ENCODE measurements at places on chromosomes 4 and X.
A peak's percentile ranks its signal among the peaks of the same experiment; 100 is the strongest.

DNA sequence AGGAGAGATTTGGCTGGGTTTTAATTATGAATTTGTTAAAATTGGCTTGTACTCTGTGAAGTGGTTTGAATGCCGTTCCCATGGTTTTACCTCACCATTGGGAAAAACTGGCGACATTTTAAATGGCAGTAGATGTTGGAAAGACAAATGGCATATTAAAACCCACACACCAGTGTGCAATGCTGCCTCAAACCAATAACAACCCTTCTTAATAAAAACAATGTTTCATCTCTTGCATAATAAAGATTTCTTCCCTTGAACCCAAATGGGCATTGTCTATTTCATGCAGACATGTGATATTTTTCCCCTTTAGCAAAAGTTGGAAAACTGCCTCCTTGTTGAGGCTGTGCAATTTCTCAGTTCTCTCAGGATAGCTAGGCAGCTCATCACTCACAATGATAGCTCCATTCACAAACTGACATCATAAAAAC, 33.7 kb downstream of the GABRB1 start:
- no peak for DNase-seq

DNA sequence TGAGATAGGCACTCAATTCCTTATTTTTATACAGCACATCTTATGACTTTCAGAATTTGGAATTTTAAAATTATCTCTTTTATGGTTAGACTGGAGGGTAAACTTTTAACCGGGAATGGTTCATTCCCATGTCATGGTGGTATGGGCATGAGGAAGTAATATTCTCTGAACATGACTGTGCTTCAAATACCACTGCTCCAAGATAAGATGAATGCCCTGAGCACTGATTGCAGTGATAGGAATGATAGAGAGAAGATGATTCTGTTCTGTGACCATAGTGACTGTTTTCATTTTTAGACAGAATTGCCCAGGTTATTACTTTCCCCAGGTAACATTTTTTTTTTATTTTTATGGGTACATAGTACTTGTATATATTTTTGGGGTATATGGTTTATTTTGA, 187.4 kb downstream of the ATOH1 start:
- DNase-seq: no peak

DNA sequence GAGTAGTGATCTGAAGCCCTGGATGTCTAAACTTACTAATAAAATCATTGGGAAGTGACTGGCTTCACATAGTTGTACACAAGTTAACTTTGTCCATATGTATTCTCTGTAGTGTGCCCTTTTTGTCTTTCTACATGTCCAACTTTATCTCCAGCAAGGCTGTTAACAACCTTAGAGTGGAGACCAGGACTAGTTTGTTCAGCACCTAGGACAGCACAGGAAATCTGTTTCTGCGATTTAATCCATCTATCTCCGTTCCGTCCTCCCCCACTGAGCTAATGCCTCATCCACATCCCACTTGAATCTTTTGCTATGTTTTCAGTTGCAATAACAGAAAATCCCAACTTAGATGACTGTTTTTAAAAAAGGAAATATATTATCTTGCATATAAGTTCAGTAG, 3.4 kb upstream of the ARR3 start:
- no peak for DNase-seq

DNA sequence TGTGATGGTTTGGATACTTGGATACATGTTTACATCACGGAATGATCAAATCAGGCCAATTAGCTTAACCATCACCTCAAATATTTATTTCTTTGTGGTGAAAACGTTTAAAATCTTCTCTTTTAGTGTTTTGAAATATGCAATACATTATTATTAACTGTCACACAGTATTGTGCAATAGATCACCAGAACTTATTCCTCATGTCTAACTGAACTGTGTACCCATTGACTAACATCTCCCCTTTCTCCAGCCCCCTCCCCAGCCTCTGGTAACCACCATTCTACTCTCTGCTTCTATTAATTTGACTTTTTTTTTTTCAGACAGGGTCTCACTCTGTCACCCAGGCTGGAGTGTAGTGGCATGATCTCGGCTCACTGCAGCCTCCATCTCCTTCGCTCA, 471.9 kb downstream of the BCOR start:
- no peak for DNase-seq

DNA sequence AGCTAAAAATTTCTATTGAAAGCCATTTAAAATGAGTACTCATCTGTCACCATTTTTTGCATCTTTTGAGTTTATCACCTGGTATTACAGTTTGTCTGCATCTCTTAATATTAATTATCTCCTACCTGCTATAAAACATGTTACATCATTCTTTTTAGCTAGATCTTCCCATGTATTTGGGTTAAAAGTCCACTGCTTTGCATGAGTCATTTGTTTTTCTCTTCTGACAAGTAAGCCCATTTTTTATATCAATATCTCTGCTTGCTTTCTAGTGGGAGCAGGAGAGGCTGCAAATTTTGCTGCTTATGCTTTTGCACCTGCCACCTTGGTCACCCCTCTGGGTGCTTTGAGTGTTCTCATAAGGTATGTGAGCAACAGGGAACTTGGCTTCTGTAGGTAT, 16.1 kb downstream of the NIPAL1 start:
- DNase-seq: no peak

- peak; percentile 21 for DNase-seq
Observed at GRCh38 chr4:113094802-113095201, 45.3 kb downstream of the ANK2 start.

DNA sequence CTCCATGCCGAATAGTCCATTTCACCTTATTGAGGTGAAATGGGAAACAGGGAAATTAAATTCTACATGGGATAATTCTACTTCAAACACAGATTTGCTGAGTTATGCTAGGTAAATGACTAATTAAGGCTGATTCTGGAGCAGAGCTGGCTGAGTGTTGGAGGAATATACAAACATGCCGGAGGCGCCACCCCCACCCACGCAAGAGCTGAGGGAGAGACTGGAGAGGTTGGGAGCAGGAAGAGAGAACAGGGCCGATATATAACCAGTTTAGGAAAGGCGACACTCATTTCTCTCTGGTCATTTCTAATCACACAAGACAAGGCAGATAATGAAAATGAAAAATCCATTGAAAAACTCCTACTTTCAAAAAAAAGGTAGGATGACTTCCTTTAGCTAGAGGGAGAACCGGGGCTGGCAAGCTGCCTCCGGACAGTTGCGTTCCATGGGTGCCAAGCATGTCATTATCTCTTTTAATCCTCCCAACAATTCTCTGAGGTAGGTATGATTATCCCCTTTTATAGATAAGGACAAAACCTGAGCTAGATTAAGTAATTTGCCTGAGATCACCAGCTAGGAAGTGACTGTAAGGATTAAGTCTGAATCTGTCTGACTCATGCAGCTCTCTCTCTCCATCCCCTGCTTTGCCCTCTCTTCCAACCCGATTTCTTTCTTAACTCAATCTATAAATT, 27.6 kb upstream of the CFAP299 start:
- DNase-seq: peak; percentile 78

DNA sequence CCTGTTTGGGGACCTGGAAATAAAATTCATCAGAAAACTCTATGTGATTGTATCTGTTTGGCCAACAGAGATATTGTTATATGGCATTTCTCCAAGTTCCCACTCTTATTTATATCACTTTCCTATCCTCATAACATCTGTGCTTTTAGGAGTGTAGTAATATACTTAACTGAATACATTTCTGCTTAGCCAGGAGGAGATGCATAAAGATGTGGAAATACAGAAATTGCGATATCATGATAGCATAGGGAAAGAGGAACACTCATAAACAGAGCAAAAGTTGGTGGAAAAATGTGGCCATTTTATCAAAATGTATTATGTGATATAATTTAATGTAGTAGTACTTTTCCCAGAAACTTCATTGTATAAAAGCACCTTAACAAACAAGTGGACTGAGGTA, 46.1 kb upstream of the TSPAN7 start:
- DNase-seq: no peak

GRCh38 chr4:79272761-79273160, 53.1 kb downstream of the NAA11 start:
- no peak for DNase-seq

GRCh38 chr4:94160774-94161173, 46.9 kb upstream of the SMARCAD1 start:
- no peak for DNase-seq

DNA sequence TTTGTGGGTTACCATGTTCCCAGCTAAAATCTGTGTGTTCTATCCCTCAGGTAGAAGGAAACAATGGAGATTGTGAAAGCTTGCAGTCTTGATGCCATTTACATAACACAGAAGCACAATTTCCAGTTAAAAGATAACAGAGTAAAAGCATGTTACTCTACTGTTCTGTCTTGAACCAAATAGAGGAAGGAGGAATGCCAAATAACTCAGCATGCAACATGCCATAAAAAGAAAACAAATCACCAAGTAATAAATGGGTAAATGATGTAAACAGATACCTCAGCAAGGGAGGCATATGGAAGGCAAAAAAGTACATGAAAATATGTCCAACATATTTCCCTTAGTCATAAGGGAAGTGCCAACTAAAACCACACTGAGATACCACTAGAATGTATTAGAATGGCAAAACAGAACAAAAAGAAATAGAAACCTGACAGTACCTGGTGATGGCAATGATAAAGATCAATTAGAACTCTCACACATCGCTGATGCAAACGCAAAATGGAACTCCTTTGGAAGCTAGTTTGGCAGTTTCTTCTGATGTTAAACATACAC, 502.6 kb upstream of the HS3ST1 start:
- DNase-seq: no peak

- DNase-seq: peak; percentile 20
Observed at GRCh38 chr4:41963105-41963504, 18.5 kb upstream of the DCAF4L1 start.

DNA sequence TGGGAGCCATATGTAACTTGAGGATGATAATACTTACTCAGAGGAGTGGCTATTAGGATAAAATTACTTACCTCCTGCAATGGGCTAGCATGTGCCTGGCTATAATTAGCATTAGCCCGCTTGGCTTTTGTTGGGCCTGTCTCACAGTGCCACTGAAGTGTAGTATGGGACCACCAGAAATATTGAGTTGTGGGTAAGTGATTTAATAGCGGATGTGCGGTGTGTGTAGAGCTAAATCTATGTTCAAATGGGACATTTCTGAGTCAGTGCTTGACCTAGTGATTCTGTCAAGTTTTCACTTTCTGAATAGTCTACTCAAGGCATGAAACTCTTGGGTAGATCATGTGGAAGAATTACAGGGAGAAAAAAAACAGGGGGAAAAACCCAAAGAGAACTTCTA, 3.5 kb upstream of the CLNK start:
- no peak for DNase-seq

- peak; percentile 81 for DNase-seq
Observed at GRCh38 chr4:85498068-85498733, 23.3 kb downstream of the ARHGAP24 start.

DNA sequence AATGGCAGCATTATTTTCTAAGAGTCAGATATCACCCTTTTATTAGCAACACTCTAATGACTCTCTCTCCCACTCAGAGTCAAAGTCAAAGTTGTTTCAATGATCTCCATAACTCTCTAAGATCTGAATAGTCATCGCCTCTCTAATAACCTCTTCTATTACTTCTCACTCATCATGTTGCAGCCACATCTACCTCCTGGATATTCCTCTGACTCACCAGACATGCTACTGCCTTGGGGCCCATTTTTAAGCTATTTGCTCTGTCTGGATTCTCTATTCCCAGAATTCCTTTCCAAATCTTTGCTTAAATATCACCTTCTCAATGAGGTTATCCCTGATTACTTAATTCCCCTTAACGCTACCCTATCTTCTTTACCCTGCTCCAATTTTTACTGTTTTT, 391.8 kb upstream of the MAGEB16 start:
- DNase-seq: no peak

GRCh38 chr4:88879991-88880390, 177.0 kb downstream of the FAM13A start:
- no peak for DNase-seq

DNA sequence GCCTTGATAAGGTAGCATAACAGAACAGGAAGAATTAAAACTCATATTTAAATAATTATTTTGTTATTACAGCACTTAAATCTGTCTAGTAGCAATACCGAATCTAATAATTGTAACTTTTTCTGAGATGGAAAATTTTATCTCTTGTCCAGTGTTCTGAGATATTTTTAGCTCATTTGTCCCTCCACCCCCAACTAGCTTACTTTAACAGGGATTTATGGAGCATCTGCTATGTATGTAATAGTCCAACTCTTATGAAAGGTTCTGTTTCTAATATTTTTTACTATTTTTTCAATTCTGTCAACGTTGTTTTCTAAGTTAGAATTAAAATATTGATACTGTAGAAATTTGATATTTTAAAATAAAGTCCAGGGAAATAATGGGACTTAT, 38.2 kb upstream of the NUDT6 start:
- no peak for DNase-seq

DNA sequence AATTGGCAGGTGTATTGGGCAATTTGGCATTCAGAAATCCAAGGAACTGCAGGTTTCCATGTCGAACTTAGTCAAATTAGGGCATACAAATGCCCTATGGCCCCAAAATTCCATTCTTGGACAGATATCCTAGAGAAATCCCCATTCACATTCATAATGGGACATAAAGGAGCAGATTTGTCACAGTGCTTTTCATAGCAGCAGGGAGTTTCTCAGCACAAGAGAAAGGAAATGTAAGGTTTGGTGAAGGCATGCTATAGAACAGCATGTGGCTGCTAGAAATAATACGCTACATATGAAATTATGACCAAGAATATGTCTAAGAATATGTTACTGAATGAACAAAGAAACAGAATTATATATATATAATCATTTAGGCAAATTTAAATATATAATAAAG, 437.5 kb upstream of the BOD1L1 start:
- no peak for DNase-seq

DNA sequence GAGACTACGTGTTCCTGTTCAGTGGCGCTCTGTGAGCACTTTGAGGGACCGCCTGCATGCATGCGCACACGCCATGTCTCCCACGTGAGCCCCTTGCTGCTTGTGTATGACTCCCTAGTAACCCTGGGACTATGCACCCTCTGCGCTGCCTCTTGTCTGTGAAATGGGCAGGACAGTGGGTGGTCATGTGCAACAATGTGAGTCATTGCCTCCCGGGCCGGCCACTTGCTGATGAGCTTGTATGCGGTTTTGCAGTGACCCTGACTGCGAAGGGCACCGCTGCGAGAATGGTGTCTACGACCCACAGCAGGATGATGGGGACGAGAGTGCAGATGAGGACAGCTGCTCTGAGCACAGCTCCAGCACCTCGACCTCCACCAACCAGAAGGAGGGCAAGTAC, 61.4 kb downstream of the TNIP2 start:
- no peak for DNase-seq

- DNase-seq: peak; percentile 16
Observed at GRCh38 chr4:73731968-73732610, 8.3 kb upstream of the CXCL8 start.
